Panc1 (cell line): ENCODE measurements at places on chromosomes 5 and 9. TPM values are rescaled to one million over a fixed set of nuclear protein-coding genes. Genes with fewer than 3 reads are reported as not detected.

ADGRD2 gene
- total RNA-seq, result not detected

HNRNPAB gene
- total RNA-seq, result 273 TPM

F12 gene
- 13.4 TPM for total RNA-seq

SPATA31D4 gene
- not detected for total RNA-seq

SLC28A3 gene
- total RNA-seq, result not detected

PIGO gene
- total RNA-seq, result 58.7 TPM

MPDZ gene
- 16.6 TPM for total RNA-seq
